ENCODE measurements at places on chromosomes 2 and 18.

GRCh38 chr2:102438111-102438510 lies 15.2 kb downstream of the IL18RAP start:
- DNase-seq: no peak

DNA sequence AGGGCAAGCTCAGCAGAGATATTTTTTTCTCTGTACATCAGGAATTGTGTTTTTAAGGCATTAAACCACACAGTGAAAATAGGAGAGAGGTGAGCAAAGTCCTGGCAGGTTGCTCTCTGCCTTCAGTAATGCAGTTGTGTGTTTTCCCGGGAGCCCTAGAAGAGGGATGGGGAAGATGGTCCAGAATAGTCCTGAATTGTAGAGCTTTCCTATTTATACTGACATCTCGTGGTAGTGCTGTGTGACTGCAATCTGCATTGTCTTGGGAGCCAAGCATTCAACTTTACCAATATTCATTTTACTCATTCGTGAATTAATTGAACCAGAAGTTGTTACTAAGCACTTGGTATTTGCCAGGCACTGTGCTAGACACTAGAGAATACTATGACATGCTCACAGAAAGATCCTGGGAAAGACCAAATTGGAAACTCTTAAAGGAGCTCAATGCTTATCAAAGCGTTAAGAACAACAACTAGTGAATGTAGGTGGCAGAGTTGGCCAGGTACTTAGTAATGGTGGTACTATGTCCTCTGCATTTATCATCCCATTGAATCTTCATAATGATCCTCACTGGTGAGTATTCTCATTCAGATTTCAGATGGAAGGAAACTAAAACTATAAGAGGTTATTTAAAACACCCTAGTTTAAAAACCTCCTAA lies 214.6 kb downstream of the TRIB2 start:
- DNase-seq: no peak

GRCh38 chr2:46847726-46848412 lies 67.7 kb downstream of the MCFD2 start:
- DNase-seq: no peak

GRCh38 chr2:8431446-8432125 lies 250.3 kb upstream of the ID2 start:
- DNase-seq: no peak

DNA sequence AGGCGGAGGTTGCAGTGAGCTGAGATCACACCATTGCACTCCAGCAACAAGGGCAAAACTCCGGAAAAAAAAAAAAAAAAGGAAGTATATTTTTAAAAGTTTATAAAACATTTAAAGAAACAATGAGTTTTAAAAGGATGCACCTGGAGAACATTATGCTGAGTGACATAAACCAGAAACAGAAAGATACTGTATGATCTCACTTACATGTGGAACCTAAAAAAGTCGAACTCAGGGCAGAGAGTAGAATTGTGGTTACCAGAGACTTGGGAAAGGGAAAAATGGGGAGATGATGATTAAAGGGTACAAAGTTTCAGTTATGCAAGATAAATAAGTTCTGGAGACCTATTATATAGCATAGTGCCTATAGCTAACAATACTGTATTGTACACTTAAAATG lies 52.8 kb upstream of the RTN4 start:
- DNase-seq: no peak

DNA sequence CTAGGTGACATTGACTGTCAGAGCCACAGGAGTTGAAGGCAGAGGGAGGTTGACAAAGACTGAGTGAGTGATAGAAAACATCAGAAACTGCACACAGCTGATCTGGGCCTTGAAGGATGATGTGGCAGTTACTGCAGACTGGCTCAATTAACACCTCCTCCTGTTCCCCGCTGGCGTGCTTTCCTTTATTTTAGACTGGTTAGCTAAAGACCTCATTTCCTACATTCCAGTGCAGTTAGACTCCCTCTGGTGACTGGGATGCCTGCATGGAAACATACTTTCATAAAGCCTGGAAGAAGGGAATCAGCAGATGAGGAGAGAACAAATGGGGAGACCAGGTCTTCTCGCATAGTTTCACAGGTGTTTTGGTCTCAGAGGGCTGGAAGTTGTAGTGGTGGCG lies 7.1 kb downstream of the TPGS2 start:
- DNase-seq: no peak

GRCh38 chr2:50729306-50730049 lies 302.5 kb downstream of the NRXN1 start:
- no peak for DNase-seq

GRCh38 chr2:189304360-189304759 lies 124.8 kb upstream of the COL5A2 start:
- no peak for DNase-seq

GRCh38 chr2:68824831-68825230 lies 46.4 kb downstream of the BMP10 start:
- DNase-seq: no peak
